Smooth muscle cell of trachea (primary cell): ENCODE measurements at places on chromosomes 6 and 20. TPM values are rescaled to one million over a fixed set of nuclear protein-coding genes. Genes with fewer than 3 reads are reported as not detected.

Gene TGM2
- 72.3 and 109 TPM in 2 replicates for total RNA-seq

Gene MYLK2
- not detected in 2 replicates for total RNA-seq

Gene MAS1
- total RNA-seq = not detected in 2 replicates

Gene EIF6
- total RNA-seq = 104 and 140 TPM in 2 replicates

Gene FABP7
- total RNA-seq = 0.15 TPM in 1 of 2 replicates, not detected in the other

Gene CFAP206
- 0.44 and 0.50 TPM in 2 replicates for total RNA-seq

Gene ARMH2
- not detected in 2 replicates for total RNA-seq

Gene SIRPD
- total RNA-seq = not detected in 2 replicates

Gene BEND6
- 7.7 and 17.7 TPM in 2 replicates for total RNA-seq

Gene SLC22A7
- not detected in 2 replicates for total RNA-seq

Gene TGM3
- total RNA-seq = under 0.01 TPM in 1 of 2 replicates, not detected in the other

Gene PDYN
- total RNA-seq = not detected in 2 replicates

Gene RRAGD
- total RNA-seq = 0.58 and 1.3 TPM in 2 replicates

Gene KDM1B
- total RNA-seq = 24.4 and 31.3 TPM in 2 replicates

Gene HECA
- 24.5 and 26.6 TPM in 2 replicates for total RNA-seq

Gene FOXQ1
- total RNA-seq = 6.5 and 6.9 TPM in 2 replicates

Gene BNIP5
- not detected in 2 replicates for total RNA-seq

Gene NRSN2
- total RNA-seq = 62.2 and 67.9 TPM in 2 replicates

Gene VGLL2
- total RNA-seq = not detected in 2 replicates

Gene GSTA3
- not detected in 2 replicates for total RNA-seq

Gene F13A1
- not detected in 2 replicates for total RNA-seq

Gene ANGPT4
- total RNA-seq = not detected in 2 replicates

Gene BCAS1
- under 0.01 TPM in 2 replicates for total RNA-seq

Gene RNF5
- total RNA-seq = 17.5 and 30.7 TPM in 2 replicates

Gene LY6G6C
- total RNA-seq = not detected in 2 replicates

Gene PKHD1
- total RNA-seq = not detected in 2 replicates

Gene TPBG
- 69.0 and 71.4 TPM in 2 replicates for total RNA-seq
